ENCODE measurements at places on chromosomes 11 and 22.

DNA sequence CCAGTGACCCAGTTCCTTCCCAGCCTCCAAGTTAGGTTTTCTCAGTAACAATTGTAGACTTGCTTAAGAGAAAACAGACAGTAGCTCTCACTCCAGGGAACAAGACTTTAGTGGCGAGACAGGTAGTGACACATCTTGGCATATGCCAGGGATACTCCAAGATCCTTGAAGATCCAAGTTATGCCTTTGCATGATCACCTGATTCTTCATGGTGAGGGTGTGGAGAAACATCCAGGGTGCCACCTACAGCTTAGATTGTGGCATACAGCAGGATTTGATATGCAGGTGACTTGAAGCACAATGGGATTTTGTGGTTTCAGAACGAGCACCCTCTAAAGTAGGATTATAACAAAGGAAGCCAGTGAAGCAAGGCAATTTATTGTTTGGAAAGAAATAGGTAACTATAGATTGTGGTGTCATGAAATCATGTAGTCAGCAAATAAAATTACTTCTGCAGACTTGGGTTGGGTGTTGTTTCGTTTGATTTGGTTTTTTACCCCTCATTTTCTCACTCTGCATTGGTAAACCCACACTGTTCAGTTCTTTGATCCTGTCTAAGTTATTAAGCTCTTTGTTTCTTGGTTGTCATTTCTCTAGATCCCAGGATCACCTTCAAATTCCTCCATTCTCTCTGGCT is 9.2 kb downstream of the POU2AF3 start:
- peak; percentile 79 for DNase-seq

DNA sequence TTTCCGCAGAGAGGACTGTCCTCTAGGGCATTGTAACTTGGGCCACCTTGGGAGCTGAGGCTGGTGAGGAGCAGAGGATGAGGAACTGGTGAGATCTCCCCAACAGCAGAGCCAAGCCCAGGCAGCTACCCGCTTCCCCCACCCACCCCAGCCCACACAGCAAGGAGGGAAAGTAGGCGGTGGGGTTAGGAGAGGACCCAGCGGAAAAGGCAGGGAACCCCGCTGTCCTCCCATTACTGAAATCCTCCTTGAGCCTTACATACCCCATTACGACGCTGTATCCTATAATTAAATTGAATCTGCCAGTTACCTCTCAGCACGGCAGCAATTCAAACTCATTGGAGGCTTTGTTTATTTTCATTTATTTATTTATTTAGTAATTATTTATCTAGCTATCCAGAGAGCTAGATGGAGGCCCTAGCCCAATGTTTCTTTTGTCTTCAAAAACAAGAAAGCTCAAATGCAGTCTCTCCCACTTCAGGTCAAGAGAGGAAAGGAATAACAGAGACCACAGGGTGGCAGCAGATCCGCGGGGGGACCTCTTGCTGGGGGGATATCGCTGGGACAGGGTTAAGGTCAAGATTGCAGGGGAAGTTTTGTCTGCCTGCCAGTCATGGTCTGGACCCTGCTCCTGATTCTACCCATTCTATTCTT is 218.0 kb downstream of the ST3GAL4 start:
- no peak for DNase-seq

DNA sequence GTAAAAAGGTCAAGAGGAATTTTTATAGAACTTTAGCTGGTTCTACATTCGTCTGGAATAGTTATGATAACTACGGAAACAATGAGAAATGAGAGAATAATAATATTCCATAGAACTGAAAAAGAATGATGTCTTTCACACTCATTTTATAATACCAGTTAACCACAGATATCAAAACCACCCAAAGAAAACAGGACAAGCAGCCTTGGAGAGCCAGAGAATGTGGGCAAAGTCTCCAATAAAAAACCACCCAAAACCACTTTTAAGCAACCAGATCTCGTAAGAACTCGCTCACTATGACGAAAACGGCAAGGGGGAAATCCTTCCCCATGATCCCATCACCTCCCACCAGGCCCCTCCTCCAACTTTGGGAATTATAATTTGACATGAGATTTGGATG is 60.8 kb downstream of the ARHGAP32 start:
- DNase-seq = no peak

- no peak for DNase-seq
Observed at GRCh38 chr11:101401245-101401644, 182.6 kb downstream of the TRPC6 start.

- no peak for DNase-seq
Observed at GRCh38 chr11:15276621-15277020, 161.9 kb downstream of the INSC start.

DNA sequence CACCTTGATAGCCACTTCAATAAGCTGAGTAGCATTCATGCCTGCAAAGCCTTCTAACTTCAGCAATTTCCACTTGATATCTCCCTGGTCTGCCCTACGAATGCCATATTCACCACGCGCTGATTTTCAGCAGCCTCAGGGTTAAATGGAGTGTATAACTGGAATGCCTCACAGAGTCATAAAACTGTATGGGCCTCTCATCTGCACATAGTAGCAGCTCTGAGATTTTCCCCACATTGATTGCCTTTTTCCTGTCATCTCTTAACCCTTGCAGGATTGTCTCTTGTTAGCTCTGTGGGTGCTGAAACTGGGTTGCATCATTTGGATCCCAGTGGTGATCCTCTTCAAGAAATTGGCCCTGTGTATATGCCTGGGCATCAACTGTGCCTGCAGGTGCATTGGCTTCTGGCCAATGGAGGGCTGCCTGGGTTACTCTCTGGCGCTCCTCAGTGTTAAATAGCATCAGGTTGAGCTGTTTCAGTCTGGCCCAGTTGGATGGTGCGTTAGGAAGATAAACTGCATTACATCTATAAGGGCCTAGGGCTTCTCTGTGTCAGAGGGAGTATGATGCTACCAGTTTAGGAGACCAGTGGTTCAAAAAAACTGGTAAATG is 17.4 kb upstream of the GLYATL1 start:
- peak; percentile 44 for DNase-seq

DNA sequence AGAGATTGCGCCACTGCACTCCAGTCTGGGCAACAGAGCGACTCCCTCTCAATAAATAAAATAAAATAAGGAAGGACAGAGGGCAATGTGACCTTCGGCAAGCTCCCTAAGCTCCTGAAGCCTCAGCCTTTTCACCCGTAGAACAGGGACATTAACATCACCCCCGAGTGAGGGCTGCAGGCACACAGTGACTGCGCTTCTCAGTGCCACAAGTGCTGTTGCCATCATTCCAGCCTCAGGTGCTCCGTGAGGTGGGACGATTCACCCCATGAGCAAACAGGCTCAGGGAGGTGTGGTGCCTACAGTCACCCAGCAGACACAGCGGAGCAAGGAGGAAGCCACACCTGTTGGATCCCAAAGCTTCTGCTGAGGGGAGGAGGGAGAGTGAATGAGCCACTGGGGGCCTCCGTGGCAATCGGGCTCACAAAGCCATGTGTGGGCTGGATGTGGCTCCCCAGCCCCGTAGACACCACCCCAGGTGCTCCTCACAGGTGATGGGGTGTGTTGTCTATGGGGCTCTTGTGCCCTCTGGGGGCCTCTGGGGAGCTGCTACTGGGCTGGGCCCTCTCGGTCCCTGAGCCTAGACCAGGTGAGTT is 9.1 kb upstream of the TCF20 start:
- DNase-seq = no peak

DNA sequence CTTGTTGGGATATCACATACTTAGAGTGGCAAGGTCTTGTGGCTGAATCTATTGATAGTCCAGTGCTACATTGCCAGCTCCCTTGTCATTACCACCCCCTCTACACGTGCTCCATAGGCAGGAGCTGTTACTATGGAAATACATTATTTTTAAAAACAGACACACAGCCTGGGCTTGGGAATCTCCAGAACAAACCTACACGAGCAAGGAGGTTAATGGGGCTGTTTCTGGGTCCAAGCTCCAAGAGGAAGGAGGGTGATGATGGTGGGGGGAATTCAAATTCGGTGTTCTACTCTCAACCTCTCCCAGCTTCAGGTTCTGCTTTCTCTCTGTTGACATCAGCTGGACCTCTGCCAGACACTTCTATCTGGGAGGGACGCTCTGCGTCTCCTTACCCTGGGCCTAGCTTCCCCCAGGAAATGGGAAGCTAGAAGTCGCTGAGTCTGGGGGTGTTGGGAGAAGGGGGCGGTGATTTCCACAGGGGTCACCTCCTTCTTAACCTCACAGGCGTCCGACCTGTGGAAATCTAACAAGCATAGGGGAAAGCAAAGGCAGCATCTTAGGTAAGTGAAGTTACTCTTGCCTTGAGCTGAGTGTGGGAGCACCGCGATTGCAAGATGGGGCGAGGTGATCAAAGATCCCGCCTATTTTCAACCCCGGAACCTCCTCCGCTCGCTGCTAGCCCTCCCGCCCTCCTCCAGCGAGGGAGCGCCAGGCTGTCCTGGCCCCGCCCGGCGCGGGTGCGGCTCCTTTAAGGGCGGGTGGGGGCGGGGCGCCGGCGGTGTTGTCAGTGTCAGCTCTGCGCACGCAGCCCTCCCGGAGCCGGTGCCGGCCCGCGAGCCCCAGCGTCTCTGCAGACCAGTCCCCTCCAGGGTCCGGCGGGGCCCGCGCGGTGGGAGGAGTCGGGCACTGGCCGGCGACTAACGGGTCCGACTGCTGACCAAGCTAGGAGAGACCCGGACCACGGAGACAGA is at the start of gene C2CD2L:
Gene C2CD2L, plus strand, starts transcription at position 781 of the 974 bp plus-strand sequence. CDS start 398 bp downstream, outside the sequence.
- peak; percentile 55 for DNase-seq

DNA sequence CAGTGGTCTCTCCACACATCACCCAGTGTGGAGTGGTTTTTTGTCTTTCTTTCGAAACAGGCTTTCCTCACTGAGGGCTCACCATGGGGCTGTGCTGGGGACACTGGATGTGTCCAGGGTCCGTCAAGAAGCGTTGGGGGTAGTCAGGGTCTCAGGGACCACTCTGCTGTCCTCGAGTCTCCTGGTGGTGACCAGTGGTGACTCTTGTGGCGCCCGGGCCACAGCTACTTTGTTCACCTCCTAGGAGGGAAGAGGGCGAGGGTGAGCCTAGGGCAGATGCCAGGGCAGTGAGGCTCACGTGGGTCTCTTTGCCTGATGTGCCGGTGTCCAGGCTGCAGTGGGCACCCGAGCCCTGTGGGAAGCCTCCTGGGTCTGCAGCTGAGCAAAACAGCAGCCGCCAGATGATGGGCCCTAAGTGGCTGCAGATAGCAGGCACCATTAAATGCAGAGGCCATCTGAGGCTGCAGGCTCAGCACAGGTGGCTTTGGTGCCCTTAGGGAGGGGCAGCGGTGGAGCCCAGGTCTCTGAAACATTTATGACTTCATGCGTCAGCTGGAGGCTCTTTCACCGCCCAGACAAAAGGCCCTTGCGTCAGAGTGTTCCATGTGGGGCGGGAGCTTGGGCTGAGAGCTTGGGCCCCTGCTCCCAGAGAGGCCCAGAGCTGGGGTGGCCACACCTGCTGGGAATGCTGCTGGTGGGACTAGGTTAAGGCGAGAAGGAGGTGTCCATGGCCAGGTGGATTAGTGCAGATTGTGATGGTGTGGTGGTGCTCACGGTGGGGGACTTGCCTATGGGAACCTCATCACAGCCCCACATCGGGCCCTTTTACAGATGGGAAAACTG is 29.5 kb downstream of the KCNQ1 start:
- DNase-seq = peak; percentile 60

DNA sequence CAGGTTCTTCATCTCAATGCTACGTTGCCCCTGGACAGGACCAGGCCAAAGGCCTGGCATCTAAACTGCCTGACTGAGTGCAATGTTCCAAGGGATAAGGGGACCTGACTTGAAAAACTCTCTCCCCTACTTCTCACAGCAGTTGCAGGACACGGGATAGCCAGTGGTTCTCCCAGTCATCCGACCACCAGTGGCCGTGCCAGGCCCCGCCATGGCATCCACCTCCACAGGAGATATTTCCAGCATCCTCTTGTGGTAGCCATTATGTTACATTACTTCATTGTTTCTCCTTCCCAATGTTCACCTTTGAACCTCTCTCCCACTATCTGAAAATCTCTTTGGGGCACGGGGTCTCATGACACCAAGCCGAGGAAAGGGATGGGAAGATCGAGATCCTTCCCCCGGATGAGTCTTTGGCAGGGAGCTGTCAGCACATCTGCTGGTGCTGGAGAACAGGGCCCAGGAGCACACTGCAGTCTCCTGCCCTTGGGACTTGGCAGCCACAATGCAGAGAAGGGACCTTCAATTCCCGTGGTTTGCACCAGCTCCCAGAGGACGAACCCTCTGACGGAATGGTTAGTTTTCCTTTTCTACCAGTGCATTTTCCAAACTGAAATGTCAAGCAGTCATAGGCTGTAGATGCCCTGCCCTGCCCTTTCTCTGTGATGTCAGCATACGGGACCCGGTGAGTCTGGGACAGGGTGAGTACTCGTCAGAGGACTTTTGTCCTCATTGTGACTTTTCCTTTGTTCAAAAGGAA is 121.2 kb downstream of the ETS1 start:
- no peak for DNase-seq

DNA sequence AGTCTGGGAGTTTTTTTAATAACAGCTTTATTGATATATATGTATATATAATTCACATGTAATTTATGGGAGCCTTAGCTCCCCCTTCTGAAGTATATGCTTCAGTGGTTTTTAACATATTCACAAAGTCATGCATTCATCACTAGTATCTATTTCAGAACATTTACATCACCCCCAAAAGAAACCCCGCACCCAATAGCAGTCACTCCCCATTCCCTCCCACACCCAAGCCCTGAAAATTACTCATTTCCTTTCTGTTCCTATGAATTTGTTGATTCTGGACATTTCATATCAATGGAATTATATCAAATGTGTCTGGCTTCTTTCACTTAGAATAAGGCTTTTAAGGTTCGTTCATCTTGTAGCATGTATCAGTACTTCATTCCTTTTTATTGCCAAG is 35.6 kb upstream of the SYT7 start:
- no peak for DNase-seq

DNA sequence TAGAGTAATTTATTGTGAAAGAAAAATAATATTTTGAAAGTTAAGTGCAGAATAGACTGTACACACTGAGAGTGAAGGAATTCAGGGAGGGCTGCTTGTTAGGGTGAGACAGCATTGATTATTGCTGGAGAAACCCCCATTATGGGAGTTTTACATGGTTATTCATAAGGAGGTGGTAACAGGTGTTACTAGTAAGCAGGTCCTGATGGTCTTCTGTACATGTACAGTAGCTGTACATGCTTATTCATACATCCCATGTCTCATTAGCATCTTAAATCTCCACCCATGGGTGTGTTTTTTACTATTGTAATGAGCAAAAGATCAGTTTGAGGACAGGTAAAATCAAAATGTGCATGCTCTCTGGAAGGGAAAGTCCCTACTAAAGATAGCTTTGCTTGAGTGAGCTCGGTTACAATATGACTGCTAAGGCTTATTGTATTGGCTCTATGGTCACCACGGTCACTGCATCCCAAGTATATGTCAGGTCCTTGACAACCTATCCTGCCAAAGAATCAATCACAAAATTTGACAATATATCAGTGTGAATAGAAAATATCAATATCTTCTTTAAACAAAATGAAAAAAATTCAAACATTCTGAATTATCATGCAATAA is 6.2 kb downstream of the KDM4F start:
- no peak for DNase-seq
